Activated T-cell treated with anti-CD3 and anti-CD28 coated beads, Interleukin-2, amount 50 U/mL, for 48 hours (primary cell): ENCODE measurements at places on chromosomes 16 and 17.

GRCh38 chr17:59154292-59154720 is 680 bp downstream of the SKA2 start:
- DNase-seq = peak; percentile 68

GRCh38 chr17:15255713-15256454 is 9.2 kb downstream of the PMP22 start:
- DNase-seq = no peak

DNA sequence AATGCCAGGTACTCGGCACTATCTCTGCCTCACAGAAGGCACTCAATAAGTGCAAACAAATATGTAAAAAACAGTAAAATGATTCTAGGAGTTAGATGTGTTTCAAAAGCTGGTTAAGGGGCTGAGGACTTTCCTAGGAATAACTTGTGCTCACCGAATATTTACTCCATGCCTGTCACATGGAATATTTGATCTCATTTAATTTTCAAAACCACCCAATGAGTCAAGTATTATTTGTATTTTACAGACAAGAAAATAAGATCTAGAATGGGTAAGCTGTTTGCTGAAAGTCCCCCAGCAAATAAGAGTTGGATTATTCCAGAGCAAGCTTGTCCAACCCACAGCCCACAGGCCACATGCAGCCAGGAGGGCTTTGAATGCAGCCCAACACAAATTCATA is 34.6 kb upstream of the LYRM9 start:
- DNase-seq = no peak

- DNase-seq = peak; percentile 69
Measured at GRCh38 chr17:68182940-68183551, 64.8 kb upstream of the AMZ2 start.

GRCh38 chr17:75518201-75518600 is 1.9 kb downstream of the TSEN54 start:
- no peak for DNase-seq

GRCh38 chr17:49278076-49278475 is 47.5 kb upstream of the PHOSPHO1 start:
- DNase-seq = no peak

DNA sequence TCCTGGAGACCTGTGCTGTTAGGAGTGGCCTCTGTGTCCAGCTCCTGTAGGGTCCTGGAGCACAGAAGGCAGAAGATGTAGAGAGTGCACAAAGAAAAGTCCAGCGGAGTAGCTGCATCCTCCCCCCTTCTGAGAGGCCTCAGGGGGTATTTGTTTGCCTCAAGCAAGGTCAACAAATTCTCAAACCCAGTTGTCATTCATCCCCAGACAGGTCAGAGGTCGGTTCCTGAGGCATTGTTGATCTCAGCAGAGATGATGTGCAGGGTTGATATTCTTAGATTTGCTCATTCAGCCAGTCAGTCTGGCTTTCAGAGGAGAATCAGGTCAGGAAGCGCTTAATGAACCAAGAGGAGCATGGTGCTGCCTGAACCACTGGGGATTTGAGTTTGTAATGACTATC is 8.3 kb upstream of the RBFOX1 start:
- DNase-seq = no peak

- peak; percentile 85 for DNase-seq
Measured at GRCh38 chr17:76382803-76383545, 1.4 kb upstream of the SPHK1 start.

DNA sequence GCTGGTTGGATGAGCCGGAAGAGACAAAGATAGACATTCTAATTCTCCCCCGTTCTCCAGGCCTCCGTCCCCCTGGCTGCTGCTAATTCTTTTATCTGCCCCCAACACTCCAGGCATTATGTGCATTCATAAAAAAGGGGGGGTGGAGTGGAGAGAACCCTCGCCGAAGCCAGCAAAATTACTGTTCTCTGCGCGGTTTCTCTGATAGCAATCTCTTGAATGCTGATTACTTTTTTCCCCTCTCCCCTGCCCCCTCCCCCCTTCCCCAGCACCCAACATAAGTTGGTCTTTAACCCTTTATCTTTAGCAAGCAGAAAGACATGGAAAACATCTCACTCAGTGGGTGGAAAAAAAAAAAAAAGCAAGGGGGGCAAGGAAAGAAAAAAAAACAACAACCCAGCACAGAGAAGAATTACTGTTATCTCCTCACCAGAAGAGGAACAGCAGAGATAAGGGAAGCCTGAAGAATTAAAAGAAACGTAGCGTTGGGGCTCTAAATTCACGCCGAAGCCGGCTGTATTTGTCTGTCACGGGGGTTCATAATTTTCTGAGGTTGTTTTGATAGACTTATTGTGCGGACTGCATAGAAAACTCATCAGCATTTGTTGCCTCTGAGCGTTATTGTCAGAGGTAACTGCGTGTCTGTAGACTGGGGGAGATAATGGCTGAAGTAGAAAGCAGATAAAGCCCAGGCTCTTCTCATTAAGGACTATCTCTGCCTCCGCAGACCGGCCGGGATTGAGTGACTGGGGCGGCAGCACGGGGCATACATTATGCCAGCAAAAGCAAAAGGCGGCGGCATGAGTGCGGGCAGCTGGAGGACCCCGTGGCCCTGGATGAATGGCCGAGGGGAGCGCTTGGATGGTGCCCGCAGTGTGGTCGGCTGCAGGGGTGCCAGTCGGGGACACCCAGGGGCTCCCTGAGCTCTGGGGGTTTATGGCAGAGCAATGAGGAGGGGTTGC is 126.9 kb downstream of the MRM1 start:
- peak; percentile 44 for DNase-seq

DNA sequence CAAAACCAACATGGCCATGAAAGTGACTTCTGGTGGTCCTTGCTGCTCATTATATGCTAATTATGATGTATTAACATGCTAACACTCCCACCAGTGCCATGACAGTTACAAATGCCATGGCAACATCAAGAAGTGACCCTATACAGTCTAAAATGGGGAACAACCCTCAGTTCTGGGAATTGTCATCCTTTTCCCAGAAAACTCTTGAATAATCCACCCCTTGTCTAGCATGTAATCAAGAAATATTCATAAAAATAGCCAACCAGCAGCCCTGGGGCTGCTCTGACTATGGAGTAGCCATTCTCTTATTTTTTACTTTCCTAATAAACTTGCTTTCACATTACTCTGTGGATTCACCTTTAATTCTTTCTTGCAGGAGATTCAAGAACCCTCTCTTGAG is 35.9 kb downstream of the DNAJA2 start:
- no peak for DNase-seq

- DNase-seq = peak; percentile 91
Measured at GRCh38 chr17:8152112-8152775, at the start of gene PER1. Gene PER1, minus strand, starts transcription at chr17:8152404. Its CDS starts 1,698 bp downstream, at chr17:8150706.

DNA sequence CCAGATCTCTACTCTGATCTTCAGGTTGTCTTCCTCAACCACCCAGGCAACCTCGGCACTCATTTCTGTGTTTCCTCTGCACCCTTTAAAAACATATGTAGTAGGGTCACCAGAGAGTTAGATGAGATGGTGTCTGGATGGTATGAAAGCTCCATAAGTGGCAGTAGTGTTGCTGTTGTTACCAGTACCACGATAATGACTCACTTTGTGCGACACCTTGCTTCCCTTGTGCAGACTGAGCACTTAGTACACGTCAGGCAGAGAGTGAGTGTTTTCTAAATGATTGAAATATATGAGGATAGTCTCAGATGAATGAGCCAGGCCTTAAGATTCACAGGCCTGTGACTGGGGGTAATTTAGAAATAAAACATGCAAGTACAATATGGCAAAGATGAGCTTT is 188.7 kb downstream of the MAF start:
- DNase-seq = no peak

- no peak for DNase-seq
Measured at GRCh38 chr17:4087911-4088693, 54.7 kb downstream of the ZZEF1 start.

DNA sequence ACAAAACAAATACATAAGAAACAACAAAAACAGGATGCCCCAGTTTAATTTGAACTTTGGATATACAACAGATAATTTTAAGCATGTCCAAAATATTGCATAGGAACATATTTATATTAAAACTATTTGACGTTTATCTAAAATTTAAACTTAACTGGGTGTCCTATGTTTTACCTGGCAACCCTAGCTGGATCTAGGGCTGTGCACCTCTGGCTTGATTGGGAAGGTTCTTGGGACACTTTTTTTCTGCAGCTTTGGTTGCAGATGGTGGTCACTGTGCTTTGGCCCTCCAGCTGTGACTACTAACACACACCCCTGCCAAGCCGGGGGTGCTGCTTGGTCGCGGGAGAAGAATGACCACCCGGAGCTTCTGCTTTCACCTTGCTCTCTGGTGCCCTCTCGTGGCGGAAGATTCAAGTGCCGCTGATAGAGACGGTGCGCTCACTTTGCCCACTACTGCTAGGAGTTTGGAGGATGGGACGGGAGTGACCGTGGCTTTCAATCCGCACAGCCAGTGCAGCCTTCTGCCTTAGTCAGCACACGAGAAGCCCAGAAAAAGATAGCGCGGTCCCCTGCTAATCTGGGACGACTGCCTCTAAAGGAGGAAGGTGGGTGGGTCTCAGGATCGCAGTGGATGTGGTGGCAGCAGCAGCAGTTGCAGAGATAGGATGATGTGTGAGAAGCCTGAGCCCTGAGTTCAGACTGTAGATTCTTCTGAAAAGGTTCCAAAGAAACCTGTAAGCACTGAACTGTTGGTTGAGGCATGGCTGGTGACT is 6.7 kb downstream of the SPACA3 start:
- DNase-seq = peak; percentile 88

- no peak for DNase-seq
Measured at GRCh38 chr17:79943347-79944241, 92.1 kb downstream of the TBC1D16 start.

- DNase-seq = no peak
Measured at GRCh38 chr17:28177351-28177750, 134.9 kb downstream of the NLK start.

DNA sequence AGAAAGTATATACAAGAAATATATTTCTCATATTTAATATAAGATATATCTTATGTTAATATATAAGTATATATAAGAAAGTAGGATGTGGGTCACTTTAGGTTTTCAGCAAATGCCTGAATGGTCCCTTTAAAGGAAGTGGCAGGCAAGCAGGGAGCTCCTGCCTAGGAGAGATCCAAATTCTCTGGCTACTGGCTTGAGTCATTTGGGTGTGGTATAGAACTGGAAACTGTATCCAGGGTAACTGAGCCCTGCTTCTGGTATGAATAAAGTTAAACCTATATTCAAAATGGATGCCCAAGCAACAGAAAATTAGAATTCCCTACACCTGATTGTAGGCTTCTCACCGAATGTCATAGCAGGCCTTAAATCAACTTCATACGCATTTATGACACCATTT is 144.4 kb downstream of the ZNF18 start:
- no peak for DNase-seq

- no peak for DNase-seq
Measured at GRCh38 chr17:58572846-58573245, 58.4 kb upstream of the MTMR4 start.

DNA sequence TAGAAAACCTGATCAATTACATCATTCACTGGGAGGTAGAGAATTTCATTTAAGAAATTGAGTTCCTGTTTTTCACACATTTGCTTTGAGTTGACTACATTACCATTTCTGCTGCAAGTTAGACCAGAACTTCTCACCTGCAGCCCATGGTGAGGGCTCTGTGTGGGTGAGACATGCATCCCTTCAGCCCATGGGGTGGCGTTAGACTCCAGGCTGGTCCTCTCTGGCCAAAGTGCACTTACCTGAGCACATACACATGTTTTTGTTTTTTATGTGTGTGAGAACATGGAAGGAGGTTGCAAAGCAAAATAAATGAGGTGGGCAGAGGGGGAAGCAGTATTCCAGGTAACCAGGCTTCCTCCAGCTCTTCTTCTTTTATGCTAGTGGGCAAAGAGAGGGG is 470.2 kb downstream of the PMP22 start:
- DNase-seq = no peak

- no peak for DNase-seq
Measured at GRCh38 chr17:63644846-63645245, 22.6 kb downstream of the MAP3K3 start.

DNA sequence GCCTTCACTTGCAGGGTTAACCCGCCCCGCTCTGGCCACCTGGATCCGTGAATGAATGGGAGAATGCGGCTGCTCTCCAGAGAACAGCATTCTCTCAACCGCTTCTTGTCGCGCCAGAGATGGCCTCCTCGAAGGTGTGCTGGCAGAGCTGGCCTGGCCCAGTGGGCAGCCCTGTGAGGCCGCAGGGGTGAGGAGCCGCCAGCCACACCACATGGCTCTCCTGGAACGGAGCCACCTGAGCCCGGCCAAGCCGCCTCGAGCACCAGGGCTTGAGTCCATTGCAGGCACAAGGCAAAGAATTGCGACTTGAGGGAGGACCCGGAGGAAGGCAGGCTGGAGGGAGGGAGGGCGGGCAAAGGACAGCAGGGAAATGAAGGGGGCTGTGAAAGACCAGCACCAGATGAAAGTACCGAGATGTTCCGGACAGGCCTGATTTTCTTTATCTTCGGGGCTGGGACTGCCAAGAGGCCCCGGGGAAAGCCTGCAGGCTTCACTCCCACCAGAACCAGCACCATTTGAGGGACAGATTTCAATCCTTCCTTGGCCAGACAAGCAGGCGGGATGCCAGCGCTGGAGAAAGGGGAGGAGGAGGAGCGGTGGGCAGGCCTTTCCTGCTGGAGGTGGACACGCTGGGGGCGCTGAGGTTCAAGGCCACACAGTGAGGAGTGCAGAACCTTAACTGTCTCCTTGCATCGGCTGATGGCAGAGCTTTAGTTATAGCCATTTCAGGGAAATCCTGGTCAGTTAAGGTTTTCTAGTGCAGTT is 69.4 kb downstream of the MRC2 start:
- no peak for DNase-seq

DNA sequence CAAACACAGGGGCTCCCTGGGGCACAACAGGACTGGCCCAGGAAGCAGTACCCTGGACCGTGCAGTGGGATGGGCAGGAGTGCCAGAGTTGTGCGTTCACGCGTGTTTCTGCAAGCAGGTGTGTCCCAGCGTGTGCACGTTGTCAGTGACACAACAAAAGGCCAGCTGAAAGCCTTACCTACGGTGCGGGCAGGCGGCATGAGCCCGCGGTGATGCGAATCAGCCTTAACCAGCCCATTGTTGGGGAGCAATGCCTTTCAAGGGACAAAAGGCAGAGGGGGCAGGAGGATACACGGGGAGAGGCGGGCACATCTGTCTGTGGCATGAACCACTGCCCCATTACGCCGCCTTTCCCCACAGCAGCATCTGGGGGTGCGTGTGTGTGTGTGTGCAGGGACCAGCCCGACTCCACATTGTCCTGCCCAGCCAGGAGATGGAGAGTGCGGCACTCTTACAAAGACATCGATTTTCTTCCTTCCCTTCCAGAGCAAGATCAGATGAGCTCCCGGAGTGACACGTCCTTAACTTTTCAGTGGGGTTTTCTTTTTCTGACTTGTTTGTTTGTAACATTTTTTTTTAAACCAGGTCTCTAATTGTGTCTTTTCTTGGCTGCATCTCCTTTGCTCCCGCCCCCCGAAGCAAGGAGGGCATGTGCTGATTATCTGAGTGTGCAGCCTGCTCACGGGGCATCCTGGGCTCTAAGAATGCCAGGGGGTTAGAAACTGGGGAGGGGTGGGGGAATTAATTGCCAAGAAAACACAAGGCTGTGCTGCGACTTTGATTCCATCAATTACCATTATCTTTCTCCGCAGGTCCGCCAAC is 158.1 kb downstream of the ZNF423 start:
- DNase-seq = no peak

- DNase-seq = no peak
Measured at GRCh38 chr16:55666012-55666411, 10.2 kb downstream of the SLC6A2 start.
